ENCODE measurements at places on chromosomes 16 and 17.
A peak's percentile ranks its signal among the peaks of the same experiment; 100 is the strongest.

- no peak for DNase-seq
Measured at GRCh38 chr16:7624871-7625766, 292.5 kb downstream of the RBFOX1 start.

- peak; percentile 39 for DNase-seq
Measured at GRCh38 chr17:67544364-67544955, 167.4 kb downstream of the PITPNC1 start.

GRCh38 chr17:9408868-9409829, 166.5 kb downstream of the STX8 start:
- no peak for DNase-seq

- DNase-seq, result no peak
Measured at GRCh38 chr16:87608400-87608985, 6.2 kb downstream of the JPH3 start.

DNA sequence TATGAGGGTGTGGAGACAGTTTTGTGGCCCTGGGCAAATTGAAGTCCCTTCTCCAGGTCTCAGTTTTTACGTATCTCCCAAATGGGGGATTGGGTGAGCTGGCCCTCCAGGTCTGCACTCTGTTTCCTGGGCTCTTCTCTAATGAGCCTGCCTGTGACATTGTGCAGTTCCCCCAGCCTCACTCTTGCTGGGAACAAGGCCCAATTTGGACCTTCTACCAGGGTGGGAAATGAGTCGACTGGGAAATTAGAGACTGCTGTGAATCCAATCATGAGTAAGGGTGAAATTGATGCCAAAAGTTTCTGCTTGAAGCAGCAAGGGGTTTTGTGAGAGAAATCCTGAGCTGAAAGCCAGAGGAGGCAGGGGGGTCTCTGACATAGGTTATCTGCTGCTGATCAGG, 71.5 kb upstream of the KSR1 start:
- no peak for DNase-seq

DNA sequence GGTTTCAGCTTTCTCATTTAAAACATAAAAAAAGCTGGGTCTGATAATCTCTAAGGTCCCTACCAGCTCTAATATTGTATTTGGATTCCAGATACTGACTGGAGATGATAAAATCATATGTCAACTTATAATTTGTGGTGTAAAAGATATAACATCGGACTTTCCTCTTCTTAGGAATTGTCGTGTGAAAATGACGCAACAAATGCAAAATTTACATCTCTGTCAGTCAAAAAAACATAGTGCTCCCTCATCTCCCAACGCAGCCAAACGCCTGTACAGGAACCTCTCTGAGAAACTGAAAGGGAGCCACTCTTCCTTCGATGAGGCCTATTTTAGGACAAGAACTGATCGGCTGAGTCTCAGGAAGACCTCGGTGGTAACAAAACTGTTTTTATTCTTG, 197.3 kb downstream of the ANKFN1 start:
- no peak for DNase-seq

DNA sequence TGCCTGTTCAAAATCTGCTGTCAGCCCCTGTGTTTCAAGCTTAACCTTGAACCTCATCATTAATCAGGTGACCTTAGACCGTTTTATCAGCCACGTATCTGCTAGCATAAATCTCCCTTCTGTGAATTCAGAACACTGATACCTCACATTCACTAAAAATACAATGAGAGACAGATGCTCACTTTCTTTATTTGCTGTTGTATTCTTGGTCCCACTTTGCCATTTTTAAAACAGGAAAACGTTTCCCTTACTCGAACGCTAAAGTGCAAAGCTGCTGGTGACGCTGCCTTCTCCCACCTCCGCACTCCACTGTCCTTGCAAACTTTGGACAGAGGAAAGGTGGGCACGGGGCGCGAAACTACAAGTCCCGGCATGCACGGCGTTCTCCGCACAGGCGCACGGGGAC, 220 bp upstream of the ARHGAP44 start:
- no peak for DNase-seq

GRCh38 chr16:80971819-80972218, 34.9 kb downstream of the CMC2 start:
- DNase-seq, result no peak

- no peak for DNase-seq
Measured at GRCh38 chr16:12917653-12918052, 16.3 kb downstream of the SHISA9 start.

- no peak for DNase-seq
Measured at GRCh38 chr16:1486551-1487390, 2.0 kb downstream of the PTX4 start.

GRCh38 chr17:51725185-51725584, 433.3 kb downstream of the CA10 start:
- DNase-seq, result no peak

- DNase-seq, result no peak
Measured at GRCh38 chr17:76421044-76421407, 31.9 kb downstream of the UBE2O start.

GRCh38 chr16:51509336-51509735, 358.3 kb upstream of the SALL1 start:
- no peak for DNase-seq

DNA sequence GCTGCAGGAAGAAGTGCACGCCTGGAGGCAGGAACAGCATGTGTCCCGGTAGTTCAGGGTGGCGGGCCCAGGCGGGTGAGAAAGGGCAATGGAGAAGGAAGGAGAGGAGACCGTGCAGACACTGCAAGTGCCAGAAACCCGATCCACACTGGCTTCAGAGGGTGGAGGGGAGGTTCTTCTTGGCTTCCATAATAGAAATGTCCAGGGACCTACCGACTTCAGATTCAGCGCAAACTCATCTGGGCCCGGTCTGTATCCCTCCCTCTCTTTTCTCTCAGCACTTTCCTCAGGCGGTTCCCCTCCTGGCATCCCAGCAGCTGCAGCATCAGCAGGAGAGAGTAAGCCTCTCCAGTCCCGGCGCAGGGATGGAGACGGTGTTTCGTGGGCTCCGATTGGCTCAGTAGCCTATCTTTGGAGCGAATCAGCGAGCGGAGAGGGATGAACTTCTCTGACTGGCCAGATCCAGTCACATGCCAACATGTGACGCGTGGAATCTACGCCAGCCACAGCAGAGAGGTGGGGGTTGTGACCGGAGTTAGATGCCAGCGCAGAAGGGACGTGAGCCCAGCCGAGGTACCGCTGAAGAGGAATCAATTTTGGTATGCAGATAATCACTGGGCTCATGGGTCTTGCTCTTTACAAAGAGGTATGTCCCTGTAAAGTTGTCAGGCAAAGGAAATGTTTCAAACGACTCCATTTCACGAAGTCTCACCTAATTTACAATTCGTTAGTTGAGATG, 1.9 kb upstream of the PRPSAP2 start:
- peak; percentile 89 for DNase-seq

DNA sequence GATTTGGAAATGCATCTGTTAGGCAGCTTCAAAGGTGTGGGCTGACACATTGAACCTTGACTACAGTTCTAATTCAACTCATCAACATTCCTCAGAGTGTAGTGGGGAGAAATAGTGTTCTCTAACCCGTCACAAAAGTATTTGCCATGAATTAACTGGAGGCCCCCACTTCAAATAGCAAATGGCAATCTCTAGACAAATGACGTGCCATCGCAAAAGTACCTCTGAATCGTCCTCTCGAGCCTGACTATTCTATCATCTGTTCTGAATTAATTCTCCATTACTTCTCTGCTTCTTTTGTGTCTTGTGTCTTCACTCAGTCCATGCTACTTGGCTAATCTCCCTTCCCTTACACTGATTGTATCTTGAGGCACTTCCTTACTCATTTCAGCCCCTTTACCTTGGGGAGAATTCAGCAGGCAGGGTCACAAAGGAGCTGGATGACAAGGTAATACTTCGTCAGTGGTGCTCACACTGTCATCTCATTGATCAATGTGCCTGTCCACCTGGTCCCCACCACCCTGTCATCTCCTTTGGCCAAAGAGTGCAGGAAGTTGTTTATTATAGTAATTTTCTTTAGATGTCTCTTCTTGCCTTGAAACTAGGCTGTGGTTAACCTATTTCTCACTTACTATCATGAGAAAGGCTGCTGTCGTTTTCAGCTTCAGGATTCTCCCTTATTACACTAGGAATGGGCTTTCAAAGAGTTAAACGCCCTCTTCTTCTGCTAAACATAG, 108.4 kb downstream of the SYCE1L start:
- no peak for DNase-seq

DNA sequence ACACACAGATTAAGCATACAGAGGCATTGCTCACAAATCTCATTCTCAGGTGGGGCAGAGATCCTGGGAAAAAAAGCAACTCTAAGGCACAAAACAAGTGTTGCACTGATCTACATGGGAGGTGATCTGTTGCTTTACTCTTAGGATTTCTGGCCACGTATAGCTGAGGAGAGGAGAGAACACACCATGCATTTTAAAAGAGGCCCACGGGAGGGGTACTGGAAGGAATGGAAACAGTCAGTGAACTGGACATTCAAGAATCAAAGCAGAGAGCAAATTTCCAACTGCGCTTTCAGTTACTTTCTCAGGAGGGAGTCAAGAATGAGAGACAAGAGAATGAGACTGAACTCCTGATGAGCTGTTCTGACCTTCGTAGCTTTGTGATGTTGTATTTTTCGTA, 1105.9 kb downstream of the CDH8 start:
- DNase-seq, result no peak

DNA sequence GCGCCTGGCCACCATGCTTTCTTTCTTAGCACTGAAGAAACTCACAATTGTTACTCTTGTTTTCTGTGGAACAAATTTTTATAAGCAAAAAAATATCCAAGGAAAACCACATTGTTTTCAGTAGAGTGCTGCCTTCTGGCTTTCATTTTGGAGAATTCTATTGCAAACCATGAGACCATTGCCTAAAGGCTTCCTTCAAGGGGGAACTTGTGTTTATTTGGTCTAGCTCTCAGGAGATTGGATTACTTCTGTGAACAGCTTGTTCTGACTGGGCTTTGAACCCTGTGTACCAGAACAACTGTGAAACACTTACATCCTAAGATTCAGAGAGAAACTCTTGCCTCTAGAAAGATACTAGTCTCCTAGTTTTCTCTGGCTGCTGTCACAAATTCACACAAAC, 32.1 kb downstream of the TOM1L1 start:
- DNase-seq, result no peak

- DNase-seq, result no peak
Measured at GRCh38 chr17:48594538-48595277, 1.1 kb upstream of the HOXB5 start.

- no peak for DNase-seq
Measured at GRCh38 chr17:37368577-37368976, 7.2 kb upstream of the C17orf78 start.

- DNase-seq, result no peak
Measured at GRCh38 chr17:80782536-80783427, 208.9 kb upstream of the CHMP6 start.

GRCh38 chr16:47069841-47070584, 73.7 kb downstream of the NETO2 start:
- DNase-seq, result no peak

DNA sequence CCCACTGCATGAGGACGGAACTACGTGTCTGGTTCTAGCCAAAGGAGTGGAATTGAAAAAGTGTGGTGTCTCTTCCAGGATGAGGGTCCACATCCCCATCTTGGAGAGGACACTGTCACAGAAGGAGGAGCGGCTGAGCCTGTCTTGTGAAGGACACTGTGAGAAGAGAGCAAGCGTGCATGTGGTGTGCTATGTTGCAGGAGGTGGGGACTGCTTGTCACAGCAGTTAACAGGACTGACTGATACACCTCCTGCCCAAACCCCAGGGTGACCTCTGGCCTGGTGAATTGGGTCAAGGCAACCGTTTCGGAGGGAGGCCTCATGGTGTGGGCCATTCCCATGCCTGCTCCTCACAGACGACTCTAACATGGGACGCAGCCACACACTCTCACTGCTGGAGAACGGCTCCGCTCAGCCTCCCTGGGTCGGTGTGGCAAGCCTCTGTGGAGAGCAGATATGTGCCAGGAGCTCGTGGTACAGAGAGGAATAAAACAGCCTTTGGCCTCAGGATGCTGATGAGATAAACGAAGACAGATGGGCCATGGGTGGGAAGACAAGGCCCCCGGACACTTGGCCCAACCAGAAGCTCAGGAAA, 56.4 kb upstream of the RBFOX3 start:
- peak; percentile 3 for DNase-seq

GRCh38 chr16:67277999-67278772, 1.1 kb upstream of the PLEKHG4 start:
- no peak for DNase-seq

DNA sequence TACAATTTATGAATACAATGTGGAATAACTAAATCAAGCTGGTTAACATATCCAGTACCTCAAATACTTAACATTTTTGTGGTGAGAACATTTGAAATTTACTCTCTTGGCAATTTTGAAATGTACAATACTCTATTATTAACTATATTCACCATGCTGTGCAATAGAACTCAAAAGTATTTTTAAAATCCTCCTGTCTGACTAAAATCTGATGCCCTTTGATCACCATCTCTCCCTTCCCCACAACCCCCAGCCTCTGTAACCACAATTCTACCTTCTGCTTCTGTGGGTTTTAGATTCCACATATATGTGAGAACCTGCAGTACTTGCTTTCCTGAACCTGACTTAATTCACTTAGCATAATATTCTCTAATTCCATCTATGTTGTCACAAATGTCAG, 71.6 kb upstream of the ALOX12 start:
- DNase-seq, result no peak

- DNase-seq, result no peak
Measured at GRCh38 chr16:79562166-79562823, 38.2 kb downstream of the MAF start.

DNA sequence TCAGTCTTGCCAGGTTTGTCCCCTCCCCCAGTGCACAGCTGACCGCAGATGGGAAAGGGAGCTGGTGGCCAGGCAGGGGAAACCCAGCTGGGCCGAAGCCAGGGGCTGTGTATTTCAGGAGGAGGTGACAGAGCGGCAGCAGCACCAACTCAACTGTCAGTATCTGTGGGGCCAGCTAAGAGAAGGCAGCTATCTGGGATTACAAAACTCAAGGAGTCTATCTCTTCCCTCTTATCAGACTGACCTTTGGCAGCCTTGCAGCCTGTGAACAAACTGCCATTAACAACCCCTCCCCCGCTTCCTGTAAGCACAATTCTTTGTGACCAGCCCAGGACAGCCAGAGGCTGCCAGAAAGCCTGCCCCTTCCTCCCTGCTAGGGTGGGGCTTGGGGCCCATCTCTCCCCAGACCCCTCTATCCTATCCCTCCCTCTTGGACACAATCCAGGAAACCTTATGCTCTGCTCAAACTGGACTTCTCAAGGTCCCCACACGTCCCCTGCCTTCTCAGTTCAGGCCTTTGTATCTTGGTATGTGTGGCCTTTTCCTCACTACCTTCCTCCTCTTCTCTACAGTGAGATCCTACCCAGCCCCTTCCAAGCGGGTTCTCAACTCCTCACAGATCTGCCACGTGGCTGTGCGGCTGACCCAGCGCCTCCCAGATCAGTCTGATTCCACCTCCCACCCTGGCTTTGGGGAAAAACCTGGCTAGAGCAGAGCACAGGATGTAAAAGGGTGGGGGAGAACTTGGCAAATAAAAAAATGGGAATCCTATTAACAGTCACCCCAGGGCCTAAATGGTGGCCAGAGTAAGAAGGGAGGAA, 10.5 kb downstream of the ST3GAL2 start:
- peak; percentile 99 for DNase-seq
